ENCODE measurements at places on chromosomes 5 and 9. TPM values are rescaled to one million over a fixed set of nuclear protein-coding genes. Genes with fewer than 3 reads are reported as not detected.

DNA sequence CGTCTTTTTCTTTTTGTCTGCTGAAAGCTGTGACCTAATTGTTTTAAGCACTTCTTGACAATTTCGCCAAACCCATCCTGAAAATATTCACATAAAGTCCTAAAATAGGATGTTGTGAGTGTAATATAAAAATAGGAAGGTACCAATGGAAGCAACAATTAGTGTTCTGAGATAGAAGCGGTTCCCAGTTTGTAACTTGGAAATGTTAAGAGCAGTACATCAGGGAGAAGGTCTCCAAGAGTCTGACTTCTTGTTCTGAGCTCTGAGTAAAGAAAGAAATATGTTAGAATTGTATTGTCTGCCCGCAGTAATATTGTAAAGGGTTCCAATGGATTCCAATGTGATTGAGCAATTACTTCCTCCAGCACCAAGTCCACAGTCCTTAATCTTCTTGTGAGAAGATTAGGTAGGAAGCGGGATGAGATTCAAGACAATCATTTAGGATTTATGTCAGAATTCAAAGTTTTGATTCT lies 3.9 kb downstream of the VCAN start:
- H3K27ac ChIP-seq, result no peak overlapping the region
- peaks cover 17% of the 10 kb centered on the region for H3K4me1 ChIP-seq
- DNase-seq, result no peak
- H3K27me3 ChIP-seq, result peaks cover 69% of the 10 kb centered on the region
- peak overlapping the region; percentile 33 for H3K4me3 ChIP-seq

Gene PCDHGB4
- 0.29 TPM for total RNA-seq

Gene MED10
- 55.8 TPM for total RNA-seq

GRCh38 chr5:159451197-159452052 lies 121.1 kb upstream of the IL12B start:
- H3K27me3 ChIP-seq, result peaks cover 18% of the 10 kb centered on the region
- peaks cover 18% of the 10 kb centered on the region for H3K4me1 ChIP-seq

Gene TRMT10B
- total RNA-seq, result 12.1 TPM

DNA sequence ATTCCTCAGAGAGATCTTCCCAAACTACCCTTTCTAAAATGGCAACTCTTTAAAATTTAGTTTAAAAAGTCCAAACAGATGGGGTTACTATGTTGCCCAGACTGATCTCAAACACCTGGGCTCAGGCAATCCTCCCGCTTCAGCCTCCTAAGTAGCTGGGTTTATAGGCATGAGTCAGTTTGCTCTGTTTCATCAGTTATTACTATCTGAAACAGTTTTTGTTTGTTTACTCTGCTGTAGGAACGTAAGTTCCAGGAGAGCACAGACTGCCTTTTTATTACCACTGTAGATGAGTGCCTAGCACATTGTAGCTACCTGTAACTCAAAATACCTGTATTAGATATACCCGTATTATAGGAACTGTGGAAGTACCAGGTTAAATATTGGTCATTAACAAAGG lies 89.4 kb downstream of the UHRF2 start:
- H3K27ac ChIP-seq, result no peak overlapping the region
- DNase-seq, result no peak
- no peaks in the 10 kb centered on the region for H3K27me3 ChIP-seq
- H3K4me3 ChIP-seq, result no peak overlapping the region
- peaks cover 23% of the 10 kb centered on the region for H3K36me3 ChIP-seq
- H3K4me1 ChIP-seq, result no peaks in the 10 kb centered on the region

Gene ECSCR
- total RNA-seq, result not detected

- H3K4me3 ChIP-seq, result no peak overlapping the region
- peaks cover 11% of the 10 kb centered on the region for H3K36me3 ChIP-seq
- peaks cover 16% of the 10 kb centered on the region for H3K4me1 ChIP-seq
- no peak overlapping the region for H3K27ac ChIP-seq
- no peaks in the 10 kb centered on the region for H3K27me3 ChIP-seq
- no peak for DNase-seq
Observed at GRCh38 chr5:154368041-154368800, 77.6 kb upstream of the SAP30L start.

Gene PCDHGA11
- total RNA-seq, result 0.33 TPM

Gene EIF4E1B
- not detected for total RNA-seq

DNA sequence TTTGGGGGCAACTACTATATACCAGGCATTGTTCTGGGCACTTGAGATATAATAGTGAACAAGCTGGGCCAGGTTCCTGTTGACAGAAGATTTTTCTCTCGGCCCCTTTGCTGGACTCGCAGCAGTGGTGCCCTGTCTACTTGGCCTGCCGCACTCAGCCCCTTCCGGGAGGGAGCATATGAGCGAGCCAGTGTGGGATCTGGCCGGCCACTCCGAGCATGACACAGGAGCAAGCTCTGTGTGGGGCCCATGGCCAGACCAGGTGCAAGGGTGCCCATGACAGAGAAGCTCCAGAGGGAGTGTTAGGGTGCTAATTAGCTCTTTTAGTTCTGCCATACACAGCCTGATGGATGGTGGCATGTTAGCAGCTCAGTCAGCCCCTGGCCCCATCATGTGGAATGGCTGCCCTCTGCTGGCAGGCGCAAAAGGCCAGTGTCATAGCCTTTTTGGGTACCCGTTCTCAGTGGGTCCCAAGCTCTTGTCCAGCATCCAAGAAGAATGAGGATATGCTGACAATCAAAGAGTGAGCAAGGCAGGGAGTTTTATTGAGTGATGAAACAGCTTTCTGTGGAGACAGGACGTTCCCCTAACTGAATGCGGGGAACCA lies 9.3 kb upstream of the KIF4B start:
- H3K27ac ChIP-seq, result no peak overlapping the region
- no peaks in the 10 kb centered on the region for H3K4me1 ChIP-seq
- no peak overlapping the region for H3K4me3 ChIP-seq
- peaks cover 27% of the 10 kb centered on the region for H3K27me3 ChIP-seq
- no peaks in the 10 kb centered on the region for H3K36me3 ChIP-seq
- DNase-seq, result no peak

Gene ANKDD1B
- not detected for total RNA-seq

Gene LAMC3
- not detected for total RNA-seq

Gene FBP2
- not detected for total RNA-seq

Gene PAEP
- not detected for total RNA-seq

Gene RUFY1
- 29.2 TPM for total RNA-seq

GRCh38 chr9:16294133-16294770 lies 576.2 kb downstream of the BNC2 start:
- H3K27ac ChIP-seq, result no peak overlapping the region
- H3K4me3 ChIP-seq, result no peak overlapping the region
- peaks cover 18% of the 10 kb centered on the region for H3K27me3 ChIP-seq
- peaks cover 7% of the 10 kb centered on the region for H3K36me3 ChIP-seq
- no peak for DNase-seq

DNA sequence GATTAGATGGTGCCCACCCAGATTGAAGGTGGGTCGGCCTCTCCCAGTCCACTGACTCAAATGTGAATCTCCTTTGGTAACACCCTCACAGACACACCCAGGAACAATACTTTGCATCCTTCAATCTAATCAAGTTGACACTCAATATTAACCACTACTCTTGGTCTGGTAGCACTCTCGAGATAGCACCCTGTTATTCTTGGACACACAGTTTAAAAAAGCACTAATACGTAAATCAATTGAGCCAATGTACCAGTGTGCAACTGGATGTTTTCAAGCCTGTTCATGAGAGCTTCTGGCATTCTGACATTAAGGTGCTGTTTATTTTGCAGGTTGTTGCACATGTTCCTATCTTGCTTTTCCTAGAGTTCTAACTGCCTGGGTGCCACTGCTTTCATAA lies 35.3 kb downstream of the MARCHF3 start:
- no peaks in the 10 kb centered on the region for H3K27me3 ChIP-seq
- DNase-seq, result no peak
- no peak overlapping the region for H3K27ac ChIP-seq
- H3K36me3 ChIP-seq, result no peaks in the 10 kb centered on the region
- no peak overlapping the region for H3K4me3 ChIP-seq

Gene C1QTNF2
- not detected for total RNA-seq

- no peak overlapping the region for H3K27ac ChIP-seq
- H3K27me3 ChIP-seq, result no peaks in the 10 kb centered on the region
- H3K4me1 ChIP-seq, result no peaks in the 10 kb centered on the region
Observed at GRCh38 chr9:26262421-26263107, 584.3 kb upstream of the TUSC1 start.

DNA sequence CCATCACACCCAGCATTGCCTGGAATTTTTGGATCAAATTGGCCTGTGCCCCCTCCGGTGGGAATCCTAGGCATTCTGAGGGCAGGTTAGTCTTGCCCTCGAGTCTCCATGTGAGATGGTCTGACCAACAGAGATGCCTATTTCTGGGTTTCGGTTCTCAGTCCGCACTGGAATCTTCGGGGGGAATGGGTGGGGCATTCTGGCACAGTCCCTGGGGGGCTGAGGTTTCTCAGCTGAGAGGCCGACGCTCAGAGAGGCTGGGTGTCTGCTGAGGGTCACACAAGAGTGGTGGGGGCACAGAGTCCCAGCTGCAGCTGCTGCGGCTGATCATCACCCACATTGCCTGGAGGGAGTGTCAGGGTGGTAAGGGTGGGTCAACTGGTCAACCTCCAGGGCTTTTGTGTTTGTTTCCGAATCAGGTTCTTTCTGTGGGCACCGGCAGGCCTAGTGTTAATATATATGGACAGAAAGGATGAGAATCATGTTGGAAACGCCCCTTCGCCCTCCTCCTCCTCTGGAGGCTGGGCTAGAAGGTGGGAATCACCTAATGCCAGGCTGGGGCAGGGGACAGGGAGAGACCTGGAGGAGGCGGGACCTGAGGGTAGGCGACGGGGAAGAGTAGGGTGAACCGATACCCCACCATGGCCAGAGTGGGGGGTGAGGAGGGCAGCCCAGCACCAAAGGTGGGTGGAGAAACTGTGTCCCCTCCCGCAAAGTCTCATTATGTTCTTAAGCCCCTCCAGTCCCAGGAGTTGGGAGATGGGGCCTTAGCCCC lies 149.5 kb upstream of the PHYKPL start:
- peaks cover 3% of the 10 kb centered on the region for H3K27me3 ChIP-seq
- no peak overlapping the region for H3K4me3 ChIP-seq
- DNase-seq, result peak; percentile 16
- H3K27ac ChIP-seq, result no peak overlapping the region
- no peaks in the 10 kb centered on the region for H3K36me3 ChIP-seq
- no peaks in the 10 kb centered on the region for H3K4me1 ChIP-seq

DNA sequence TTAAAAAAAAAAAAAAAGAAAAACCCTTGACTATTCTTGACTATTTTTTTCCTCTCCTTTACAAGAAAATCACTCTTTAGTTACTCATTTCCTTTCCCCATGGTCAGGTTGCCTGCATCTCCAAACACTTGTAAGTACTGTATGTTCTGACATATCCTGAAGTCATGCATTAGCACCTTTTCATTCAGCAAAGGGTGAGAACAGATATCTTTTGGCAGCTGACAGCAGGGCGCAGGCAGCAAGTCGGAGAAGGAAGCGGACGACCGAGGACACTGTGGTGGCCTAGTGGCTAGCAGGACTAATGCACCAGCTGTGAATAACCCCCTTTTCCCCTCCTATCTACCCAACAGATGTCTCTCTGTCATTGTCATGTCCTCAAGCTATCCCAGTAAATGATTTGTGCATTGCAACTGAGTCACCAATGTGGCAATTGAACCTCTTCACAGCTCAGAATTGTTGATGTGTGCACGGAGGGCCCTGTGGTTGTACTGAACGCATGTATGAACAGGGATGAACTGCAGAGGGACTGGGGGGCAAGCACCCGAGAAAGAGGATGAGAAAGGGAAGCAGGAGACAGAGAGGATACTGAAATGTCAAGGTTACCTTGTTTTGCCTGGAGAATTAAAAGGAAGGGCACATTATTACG lies 996.0 kb upstream of the ARRDC3 start:
- no peaks in the 10 kb centered on the region for H3K27me3 ChIP-seq
- H3K4me1 ChIP-seq, result no peaks in the 10 kb centered on the region
- DNase-seq, result no peak
- H3K36me3 ChIP-seq, result no peaks in the 10 kb centered on the region
- H3K27ac ChIP-seq, result no peak overlapping the region

DNA sequence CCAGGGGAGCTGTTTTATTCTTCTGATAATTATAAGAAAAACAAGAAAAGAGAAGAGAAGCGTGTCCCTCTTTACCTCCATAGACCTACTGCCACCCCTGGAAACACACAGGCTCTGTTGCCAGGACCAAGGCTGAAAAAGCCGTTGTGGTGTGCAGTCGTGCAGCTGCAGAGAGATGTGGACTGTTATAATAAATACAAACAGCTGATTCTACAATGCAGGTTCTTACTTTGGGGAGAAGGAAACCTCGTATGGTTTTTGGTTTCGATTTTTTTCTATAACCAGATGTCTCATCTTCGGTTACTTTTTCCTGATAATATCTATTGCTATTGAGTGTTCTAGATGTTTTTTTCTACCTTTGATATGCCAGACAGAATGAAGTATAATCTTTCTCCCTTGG lies 28.1 kb downstream of the FYB1 start:
- H3K27me3 ChIP-seq, result no peaks in the 10 kb centered on the region
- no peaks in the 10 kb centered on the region for H3K36me3 ChIP-seq
- H3K4me3 ChIP-seq, result peak overlapping the region; percentile 76

- H3K4me1 ChIP-seq, result peaks cover 10% of the 10 kb centered on the region
- H3K27ac ChIP-seq, result peak overlapping the region; percentile 38
- peak overlapping the region; percentile 69 for H3K4me3 ChIP-seq
- no peak for DNase-seq
Observed at GRCh38 chr9:105191508-105192121, 52.8 kb upstream of the SLC44A1 start.

- H3K36me3 ChIP-seq, result peaks cover 13% of the 10 kb centered on the region
- no peaks in the 10 kb centered on the region for H3K27me3 ChIP-seq
- H3K4me1 ChIP-seq, result peaks cover 9% of the 10 kb centered on the region
- no peak overlapping the region for H3K27ac ChIP-seq
Observed at GRCh38 chr9:37157726-37158377, 37.5 kb downstream of the ZCCHC7 start.

GRCh38 chr5:112228667-112229066 lies 190.4 kb downstream of the EPB41L4A start:
- no peaks in the 10 kb centered on the region for H3K27me3 ChIP-seq
- no peak for DNase-seq
- H3K4me3 ChIP-seq, result no peak overlapping the region

DNA sequence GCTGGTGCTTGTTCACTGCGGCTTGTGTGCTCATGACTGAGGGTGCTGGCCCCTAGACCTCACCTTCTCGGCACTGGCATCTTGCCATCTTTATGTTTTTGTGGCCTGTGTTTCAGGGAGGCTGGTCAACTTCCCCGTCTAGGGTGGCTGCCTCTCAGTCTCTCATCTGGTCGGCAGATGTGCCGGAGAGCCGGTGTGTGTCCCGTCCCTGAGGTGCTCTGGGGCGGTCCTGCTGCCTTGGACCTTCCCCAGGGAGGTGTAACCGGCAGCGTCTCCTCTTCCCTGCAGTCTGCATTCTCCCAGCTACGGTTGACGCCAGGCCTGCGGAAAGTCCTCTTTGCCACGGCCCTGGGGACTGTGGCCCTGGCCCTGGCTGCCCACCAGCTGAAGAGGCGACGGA lies 5.6 kb downstream of the MIGA2 start:
- no peak for DNase-seq
- H3K4me1 ChIP-seq, result peaks cover 5% of the 10 kb centered on the region
- no peak overlapping the region for H3K27ac ChIP-seq
- H3K4me3 ChIP-seq, result no peak overlapping the region
- no peaks in the 10 kb centered on the region for H3K36me3 ChIP-seq
- H3K27me3 ChIP-seq, result no peaks in the 10 kb centered on the region

Gene ORM1
- total RNA-seq, result not detected

All from natural killer cell treated with Interleukin-12 subunit alpha and Interleukin-12 subunit beta and Interleukin-15 and Interleukin-18, amount 100 ng/mL, for 72 hours (primary cell).